Fibroblast of skin of right biceps (primary cell): ENCODE measurements at places on chromosomes 1 and 21.

- no peak for DNase-seq
Measured at GRCh38 chr1:27503033-27503432, 13.1 kb upstream of the WASF2 start.

GRCh38 chr1:55828044-55828443 lies 612.9 kb upstream of the USP24 start:
- DNase-seq = no peak

- no peak for DNase-seq
Measured at GRCh38 chr1:150567341-150567716, 12.1 kb downstream of the MCL1 start.

DNA sequence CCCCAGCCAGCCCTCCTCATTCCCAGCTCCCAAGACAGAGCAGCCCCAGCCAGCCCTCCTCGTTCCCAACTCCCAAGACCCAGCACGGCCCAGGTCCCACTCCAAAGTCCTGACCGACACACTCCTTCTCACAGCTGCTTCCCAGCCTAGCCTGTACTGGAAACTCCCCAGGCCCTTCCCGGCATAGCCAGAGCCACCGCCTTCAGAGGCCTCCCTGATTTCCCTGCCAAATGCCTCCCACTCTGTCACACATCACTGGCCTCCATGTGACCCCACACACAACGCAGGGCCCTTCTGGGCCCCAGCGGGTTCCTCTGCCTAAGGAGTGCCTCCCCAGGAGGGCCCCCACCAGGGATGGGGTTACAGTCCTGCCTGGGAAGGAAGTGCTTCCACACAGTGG lies 2.8 kb downstream of the UBE2J2 start:
- no peak for DNase-seq
